ENCODE measurements at places on chromosomes 3 and 15.

GRCh38 chr15:82831894-82832600, 22.6 kb downstream of the WHAMM start:
- DNase-seq: no peak

- no peak for DNase-seq
Observed at GRCh38 chr3:184239221-184239620, 9.5 kb downstream of the ALG3 start.

- DNase-seq: no peak
Observed at GRCh38 chr3:94615275-94616065, 552.6 kb downstream of the NSUN3 start.

DNA sequence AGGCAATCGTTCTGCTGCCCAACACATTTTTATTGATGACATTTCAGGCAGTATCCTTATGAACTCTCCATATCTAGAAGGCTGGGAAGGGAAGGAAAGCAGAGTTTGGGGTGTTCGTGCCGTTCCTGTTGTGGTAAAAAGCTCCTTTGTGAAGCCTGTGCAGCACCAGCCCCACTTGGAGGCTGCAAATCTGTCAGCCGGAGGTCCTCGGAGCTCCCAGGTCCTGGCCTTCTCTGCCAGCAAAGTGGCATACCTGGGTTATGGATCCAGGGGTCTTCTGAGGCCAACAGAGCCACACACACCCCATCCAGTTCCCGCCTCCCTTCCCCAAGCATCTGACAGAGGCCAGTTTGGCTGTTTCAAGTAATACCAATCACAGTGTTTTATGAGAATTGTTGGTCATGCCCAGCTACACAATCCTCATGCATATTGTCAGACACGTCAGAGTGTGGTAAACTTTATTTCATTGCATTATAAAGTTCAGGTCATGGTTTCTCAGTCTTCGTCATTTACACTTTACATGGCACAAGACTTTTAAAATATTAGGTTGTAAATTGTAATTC, 15.9 kb upstream of the USP3 start:
- no peak for DNase-seq

- DNase-seq: no peak
Observed at GRCh38 chr15:100340721-100341238, 995 bp downstream of the ADAMTS17 start.

GRCh38 chr3:193086681-193087080, 154.3 kb upstream of the PLAAT1 start:
- no peak for DNase-seq

GRCh38 chr3:126959921-126960603, 22.9 kb upstream of the PLXNA1 start:
- DNase-seq: no peak

GRCh38 chr3:188026191-188026968, 127.6 kb upstream of the LPP start:
- no peak for DNase-seq

GRCh38 chr15:31327669-31328427, 1.2 kb downstream of the KLF13 start:
- peak; percentile 70 for DNase-seq

GRCh38 chr15:95249524-95249923, 1018.2 kb downstream of the MCTP2 start:
- DNase-seq: no peak

GRCh38 chr3:64030741-64031140, 7.4 kb upstream of the PSMD6 start:
- DNase-seq: peak; percentile 80

- no peak for DNase-seq
Observed at GRCh38 chr3:177377166-177377565, 179.9 kb upstream of the TBL1XR1 start.

- DNase-seq: no peak
Observed at GRCh38 chr3:130414457-130414856, 69.0 kb downstream of the COL6A5 start.

GRCh38 chr15:40960925-40961324, 7.7 kb downstream of the CHAC1 start:
- DNase-seq: no peak

GRCh38 chr3:177561365-177561764, 364.1 kb upstream of the TBL1XR1 start:
- no peak for DNase-seq

- DNase-seq: no peak
Observed at GRCh38 chr3:143526011-143526545, 322.2 kb downstream of the SLC9A9 start.

DNA sequence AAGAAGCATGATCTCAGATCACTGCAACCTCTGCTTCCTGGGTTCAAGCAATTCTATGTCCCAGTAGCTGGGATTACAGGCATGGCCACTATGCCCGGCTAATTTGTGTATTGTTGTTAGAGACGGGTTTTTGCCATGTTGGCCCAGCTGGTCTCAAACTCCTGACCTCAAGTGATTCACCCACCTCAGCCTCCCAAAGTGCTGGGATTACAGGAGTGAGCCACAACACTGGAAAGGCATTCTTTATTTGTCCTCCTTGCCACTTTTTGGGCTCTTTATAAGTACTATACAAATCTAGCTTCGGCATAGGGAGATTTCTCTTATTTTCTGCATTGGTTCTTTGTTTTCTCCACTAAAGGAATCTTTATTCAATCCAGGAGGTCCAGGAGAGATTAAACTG, 18.6 kb downstream of the CMTM8 start:
- no peak for DNase-seq

DNA sequence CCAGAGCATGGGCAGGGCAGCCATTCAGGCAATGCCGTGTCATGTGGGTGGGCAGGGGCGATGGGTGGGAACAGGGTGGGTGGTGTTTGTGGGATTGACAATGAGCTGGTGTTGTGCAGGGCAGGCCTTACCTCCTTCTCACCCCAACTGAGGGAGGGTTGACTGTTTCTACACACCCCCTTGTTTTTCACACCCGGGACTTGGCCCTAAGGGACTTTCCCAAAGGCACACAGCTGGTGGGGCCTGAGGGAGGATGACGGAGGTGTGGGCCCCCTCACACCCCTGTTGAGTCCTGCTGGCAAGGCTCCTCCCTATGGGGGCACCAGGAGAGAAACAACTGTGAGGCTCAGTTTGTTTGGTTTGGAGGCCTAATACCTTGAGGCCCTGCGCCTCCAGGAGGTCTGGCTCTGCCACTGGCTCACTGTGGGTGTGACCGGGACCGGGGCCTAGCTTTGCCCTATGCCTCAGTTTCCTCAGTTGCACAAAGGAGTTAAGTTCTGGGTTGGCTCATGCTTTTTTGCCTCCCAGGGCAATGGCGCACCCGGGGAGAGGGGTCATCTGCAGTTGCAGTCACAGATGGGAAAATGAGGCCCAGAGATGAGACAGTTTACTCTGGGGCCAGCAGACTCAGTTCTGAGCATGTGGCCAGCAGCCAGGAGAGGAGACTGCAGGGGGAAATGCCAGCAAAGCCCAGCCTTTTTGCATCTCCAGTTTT, 5.1 kb upstream of the DNAH1 start:
- no peak for DNase-seq

GRCh38 chr3:171810629-171811294, 479 bp upstream of the PLD1 start:
- no peak for DNase-seq

GRCh38 chr3:48470286-48470685, 23.7 kb downstream of the ATRIP start:
- no peak for DNase-seq
